ENCODE measurements at places on chromosomes 4 and X.

DNA sequence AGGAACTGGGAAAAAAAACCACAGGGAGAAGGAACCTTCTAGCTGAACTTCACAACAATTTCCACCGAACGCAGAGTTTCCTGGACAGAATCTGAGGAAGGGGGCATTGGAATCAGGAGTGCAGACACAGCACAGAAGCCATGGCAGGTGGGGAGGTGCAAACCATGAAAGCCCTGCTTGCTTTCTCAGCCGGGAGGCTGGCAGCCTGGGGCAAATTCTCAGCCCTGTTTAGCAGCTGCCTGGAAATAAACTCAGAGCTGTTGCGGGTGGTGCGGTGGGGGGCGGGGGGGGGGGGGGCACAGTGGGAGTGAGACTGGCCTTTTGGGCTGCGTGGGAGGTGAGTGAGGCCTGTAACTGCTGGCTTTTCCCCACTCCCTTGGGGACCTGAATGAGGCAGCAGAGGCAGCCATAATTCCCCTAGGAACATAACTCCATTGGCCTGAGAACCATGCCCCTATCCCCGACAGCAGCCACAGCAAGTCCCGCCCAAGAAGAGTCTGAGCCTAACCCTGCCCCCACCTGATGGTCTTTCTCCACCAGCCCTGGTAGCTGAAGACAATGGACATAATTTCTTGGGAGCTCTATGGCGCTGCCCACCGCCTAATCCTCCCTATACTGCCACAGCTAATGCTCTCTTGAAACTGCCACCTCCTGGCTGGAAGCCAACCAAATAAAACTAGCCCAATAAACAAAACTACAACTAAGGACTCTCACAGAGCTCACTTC is 176.3 kb downstream of the FAM13A start:
- DNase-seq = no peak

DNA sequence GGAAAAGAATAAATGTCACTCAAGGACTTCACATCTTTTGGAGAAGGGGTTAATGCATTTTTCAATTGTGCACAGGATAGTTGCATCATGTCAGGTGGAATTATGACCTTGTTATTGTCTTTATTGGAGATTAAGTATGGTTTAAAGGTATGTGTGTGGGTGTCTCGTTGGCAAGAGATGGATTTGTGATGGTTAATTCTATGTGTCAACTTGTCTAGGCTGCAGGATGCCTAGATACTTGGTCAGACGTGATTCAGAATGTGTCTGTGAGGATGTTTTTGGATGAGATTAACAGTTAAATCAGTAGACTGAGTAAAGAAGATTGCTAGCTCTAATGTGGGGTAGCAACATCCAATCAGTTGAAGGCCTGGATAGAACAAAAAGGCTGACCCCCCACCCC is 42.2 kb upstream of the HSD17B10 start:
- DNase-seq = no peak

DNA sequence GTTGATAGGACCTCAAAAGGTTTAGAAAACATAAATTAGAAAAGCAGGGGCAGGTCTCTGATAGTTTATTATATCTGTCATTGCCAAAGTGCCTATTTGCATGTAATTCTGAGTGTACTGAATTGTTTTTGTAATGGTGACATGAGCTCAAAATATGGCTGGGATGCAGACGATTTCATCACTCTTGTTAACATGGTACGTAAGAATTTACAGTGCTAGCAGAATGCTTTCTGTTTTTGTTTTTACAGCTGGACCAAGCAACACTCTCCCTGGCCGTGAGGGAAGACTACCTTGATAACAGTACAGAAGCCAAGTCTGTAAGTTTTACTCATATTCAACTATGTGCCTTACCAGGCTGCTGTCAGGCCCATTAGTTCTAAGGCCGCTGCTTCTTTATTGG is 58.1 kb downstream of the PHEX start:
- no peak for DNase-seq

GRCh38 chr4:52788806-52789205 is 37.6 kb upstream of the ERVMER34-1 start:
- DNase-seq = no peak

GRCh38 chrX:7263330-7263729 is 115.4 kb upstream of the PUDP start:
- no peak for DNase-seq

DNA sequence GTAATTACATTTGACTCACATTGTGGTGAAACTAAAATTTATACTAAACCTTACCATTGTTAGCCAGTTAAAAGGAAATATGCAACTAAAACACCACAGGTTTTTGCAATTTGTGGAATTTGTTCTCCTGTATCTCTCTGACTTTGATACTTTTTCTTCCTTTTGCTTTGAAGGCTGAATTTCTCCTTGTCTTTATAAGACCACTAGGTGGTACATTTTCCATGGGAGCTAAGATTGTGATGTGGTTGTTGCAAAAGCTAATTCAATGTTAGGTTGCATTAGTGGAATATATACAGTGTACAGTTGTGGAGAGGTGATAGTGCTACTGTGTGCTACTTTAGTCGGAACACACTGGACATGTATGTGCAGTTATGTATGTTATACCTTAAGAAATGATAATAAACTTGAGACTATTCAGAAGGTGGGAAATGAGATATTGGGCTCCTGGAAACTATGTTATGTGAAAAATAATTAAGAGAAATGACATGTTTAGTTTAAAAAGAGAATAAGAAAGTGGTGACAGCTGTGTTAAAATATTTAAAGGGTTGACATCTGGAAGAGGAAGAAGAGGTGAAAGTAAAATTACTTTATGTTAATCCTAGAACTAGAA is 70.3 kb downstream of the ARL9 start:
- no peak for DNase-seq

DNA sequence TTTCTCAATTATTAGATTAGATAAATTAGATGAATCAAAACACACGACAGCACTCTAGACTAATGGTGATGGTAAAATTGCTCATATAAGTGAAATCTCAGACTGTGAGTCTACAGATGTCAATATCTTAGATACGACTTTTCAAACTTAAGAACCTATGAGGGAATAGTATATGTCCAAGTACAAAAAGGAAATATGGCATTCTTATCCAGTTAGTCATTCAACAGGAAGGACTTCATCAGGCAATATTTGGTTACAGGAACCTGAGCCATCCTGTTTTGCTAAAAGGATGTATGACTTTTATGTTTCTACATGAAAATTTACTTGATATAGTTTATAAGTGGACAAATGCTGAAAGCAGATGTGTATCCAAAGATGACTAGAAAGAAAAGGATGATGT is 107.0 kb downstream of the CT47B1 start:
- DNase-seq = no peak

DNA sequence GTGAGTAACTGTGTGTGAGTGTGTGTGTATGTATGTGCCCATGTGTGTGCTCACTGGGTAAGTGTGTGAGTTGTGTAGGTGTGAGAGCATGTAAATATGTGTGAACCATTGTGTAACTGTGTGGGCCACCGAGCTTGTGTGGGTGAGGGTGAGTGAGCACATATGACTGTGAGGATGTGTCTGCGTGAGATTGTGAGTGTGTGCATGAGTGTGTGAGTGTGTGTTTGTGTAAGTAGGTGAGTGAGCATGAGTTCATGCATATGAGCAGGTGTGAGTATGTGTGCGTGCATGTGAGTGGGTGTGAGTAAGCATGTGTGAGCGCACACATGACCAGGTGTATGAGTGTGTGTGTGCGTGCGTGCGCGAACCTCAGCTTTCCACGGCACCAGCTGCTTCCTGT is 1.4 kb upstream of the ATP2B3 start:
- no peak for DNase-seq

GRCh38 chr4:136731025-136731424 is 801.3 kb downstream of the PCDH18 start:
- no peak for DNase-seq

DNA sequence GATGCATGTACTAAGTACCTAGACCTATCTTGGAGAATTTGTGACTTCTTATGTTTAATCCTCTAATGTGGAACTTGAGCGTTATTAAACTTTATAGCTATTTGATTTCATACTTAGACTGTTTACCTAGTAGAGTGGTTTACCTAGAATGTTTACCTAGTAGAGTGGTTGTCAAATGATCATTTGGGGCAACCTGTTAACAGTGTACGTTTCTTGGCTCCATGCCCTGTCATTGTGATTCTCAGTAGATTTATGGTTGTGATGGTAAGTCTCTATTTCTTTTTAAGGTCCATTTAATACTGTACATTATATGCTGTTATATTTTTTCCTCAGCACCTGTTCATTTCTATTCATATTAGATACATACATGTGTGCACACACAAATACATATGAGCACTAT is 233.0 kb upstream of the MAD2L1 start:
- no peak for DNase-seq

DNA sequence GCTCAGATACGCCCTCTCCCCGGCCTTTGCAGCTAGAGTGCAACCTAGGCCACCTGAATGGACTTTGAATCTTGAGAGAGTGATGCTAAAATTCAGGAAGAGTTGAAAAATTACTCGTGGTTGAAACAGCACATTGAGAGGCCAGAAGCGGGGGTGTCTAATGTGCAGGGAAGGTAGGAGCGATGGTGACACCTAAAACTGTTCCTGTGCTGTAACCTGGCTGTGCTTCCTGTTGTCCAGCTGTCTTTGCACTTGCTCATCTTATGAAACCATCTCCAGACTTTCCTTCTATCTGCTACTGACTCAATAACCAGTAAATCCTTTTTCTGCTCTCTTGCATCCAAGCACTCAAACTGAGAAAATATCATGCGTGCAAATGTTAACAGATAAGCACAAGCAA is 106.4 kb upstream of the RPS6KA3 start:
- DNase-seq = no peak

- no peak for DNase-seq
Measured at GRCh38 chr4:78310007-78310739, 241.4 kb upstream of the ANXA3 start.

DNA sequence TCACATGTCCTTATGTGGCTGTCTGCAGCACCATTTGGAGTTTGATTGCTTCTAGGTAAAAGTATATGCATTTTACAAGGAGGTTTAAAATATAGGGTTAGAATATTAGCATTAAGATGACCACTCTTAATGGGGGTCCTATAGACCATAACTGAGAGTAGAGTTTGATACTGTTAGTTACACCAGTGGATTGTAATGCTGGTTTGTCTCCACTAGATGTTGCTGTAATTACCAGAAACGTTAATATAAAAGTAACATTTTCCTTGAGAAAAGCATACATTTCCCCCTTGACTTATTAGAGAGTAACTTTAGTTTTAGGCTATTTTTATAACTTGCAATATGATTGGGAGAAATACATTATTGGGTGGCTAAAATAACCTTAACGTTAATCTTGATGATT is 93.0 kb downstream of the ZXDA start:
- no peak for DNase-seq

- DNase-seq = no peak
Measured at GRCh38 chrX:12868747-12869146, 1.9 kb downstream of the TLR7 start.

DNA sequence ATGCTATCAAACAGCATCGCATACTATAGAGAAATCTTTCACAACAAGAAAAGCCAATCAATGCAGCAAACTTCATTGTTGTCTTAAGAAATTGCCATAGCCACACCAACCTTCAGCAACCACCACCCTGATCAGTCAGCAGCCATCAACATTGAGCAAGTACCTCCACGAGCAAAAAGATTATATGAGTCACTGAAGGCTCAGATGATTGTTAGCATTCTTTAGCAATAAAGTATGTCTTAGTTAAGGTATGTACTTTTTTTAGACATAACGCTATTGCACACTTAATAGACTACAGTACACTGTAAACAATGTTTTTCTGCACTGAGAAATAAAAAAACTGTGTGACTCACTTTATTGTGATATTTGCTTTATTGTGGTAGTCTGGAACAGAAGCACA is 37.8 kb upstream of the FUNDC1 start:
- no peak for DNase-seq

- no peak for DNase-seq
Measured at GRCh38 chr4:165700855-165701254, 172.2 kb upstream of the TLL1 start.

- no peak for DNase-seq
Measured at GRCh38 chr4:107893171-107894137, 37.9 kb upstream of the CYP2U1 start.

DNA sequence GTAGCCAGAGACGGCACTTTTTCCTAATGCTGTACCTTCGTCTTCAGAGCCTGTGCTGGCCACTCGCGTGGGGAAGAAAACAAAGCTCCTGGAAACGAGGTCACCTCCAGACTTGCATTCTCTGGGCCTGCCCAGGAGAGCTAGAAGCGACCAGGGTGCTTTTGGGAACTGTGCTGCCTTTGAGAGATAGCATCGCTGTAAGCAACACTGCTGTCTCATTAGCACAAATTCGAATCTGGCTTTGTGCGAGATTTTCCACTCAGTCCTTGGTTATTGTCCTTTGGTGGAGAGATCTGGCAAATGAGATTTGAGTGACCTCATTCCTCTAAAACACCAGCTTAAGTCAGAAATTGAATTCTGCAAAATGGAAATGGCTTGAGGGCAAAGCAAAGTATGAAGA is 66.1 kb upstream of the TLR3 start:
- DNase-seq = no peak

- peak; percentile 27 for DNase-seq
Measured at GRCh38 chr4:42655921-42656678, 805 bp downstream of the ATP8A1 start.

DNA sequence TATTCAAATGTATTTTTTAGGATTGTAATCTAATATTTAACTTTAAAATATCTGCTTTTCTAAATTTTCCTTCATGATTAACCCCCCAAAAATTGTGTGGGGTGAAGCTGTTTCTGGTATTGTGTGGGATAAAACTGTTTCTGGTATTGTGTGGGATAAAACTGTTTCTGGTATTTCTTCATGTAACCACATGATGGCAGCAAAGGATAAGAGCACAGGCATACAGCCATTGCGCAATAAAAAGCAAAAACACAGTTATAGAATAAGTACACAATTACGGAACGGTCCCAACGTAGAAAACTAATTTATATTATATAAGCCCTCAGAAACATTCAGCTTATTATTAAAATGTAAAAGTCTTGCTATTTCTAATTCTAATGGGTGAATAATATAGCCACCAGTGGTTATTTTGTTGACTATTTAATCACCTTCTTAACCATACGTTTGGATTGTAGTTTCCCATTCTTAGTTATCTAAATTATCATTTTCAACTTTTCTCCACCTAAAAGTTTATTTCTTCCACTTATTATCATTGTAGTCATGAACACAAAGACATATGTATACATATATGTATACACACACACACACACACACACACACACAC is 333.9 kb upstream of the FSTL5 start:
- no peak for DNase-seq

DNA sequence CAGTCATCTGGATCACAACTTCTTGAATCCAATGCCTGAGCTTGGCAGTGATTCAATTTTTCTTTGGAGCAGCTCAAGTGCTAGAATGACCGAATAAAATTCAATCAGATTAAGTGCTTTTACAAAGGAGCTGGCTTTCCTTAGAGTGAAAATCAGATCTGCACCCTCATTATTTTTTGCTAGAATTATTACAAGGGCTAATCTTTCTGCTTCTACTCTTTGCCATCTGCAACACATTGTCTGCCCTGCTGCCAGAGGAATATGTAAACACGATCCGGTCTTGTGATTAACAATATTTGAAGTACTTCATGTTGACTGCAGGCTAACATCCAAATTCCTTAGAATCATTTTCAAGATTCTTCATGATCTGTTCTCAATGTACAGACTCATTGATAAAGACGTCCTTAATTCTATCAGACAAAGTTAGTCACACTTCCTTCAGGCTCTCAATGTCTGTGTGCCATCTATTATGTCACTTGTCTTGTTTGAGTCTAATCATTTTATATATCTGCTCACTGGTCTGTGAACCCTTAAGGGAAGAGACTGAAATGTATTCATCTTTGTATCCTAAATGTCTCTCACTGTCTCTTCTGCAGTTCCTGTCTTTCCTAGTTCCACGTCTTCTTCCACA is 531.2 kb downstream of the GALNTL6 start:
- no peak for DNase-seq

- no peak for DNase-seq
Measured at GRCh38 chrX:114976292-114976691, 41.1 kb downstream of the IL13RA2 start.
